ENCODE measurements at places on chromosomes 11 and 22.
A peak's percentile ranks its signal among the peaks of the same experiment; 100 is the strongest.

DNA sequence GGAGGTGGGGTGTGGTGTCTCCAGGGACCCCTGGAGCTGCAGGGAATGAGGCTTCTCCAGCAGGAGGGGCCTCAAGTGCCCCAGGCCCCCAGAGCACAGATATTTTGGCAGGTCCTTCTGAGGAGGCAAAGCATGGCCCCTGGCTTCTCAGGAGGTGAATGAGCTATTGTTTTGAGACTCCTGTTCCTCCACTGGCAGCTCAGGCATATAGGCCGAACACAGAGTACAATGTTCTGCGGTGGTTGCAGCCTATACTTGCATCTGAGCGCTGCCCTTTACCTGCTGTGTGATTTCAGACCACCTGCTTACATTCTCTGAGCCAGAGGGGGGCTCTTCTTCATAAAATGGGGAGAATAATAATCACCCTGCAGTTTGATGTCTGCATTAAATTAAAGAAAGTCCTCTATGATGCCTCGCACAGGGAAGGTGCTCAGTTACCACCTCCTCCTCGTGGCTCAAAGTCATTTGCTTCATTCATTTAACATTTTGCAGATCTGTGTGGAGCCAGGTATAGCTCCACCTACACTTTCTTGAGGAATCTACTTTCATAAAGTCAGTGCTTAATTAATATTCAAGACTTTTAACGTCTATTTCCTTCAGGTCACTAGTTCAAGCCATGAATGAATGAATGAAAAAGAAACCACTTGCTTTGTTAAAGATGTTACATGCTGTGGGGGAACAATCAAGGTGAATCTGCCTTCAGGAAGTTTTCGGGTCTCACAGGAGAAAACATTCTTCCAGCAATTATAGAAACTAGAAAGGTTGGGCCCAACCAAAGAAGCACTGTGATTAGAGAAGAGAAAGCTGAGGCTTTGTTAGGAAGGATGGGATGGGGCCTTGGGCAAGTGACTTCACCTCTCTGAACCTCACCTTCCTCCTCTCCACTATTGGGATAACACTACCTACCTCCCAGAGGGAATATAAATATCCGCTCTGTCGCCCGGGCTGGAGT lies 68.4 kb downstream of the ADAMTS15 start:
- no peak for DNase-seq

DNA sequence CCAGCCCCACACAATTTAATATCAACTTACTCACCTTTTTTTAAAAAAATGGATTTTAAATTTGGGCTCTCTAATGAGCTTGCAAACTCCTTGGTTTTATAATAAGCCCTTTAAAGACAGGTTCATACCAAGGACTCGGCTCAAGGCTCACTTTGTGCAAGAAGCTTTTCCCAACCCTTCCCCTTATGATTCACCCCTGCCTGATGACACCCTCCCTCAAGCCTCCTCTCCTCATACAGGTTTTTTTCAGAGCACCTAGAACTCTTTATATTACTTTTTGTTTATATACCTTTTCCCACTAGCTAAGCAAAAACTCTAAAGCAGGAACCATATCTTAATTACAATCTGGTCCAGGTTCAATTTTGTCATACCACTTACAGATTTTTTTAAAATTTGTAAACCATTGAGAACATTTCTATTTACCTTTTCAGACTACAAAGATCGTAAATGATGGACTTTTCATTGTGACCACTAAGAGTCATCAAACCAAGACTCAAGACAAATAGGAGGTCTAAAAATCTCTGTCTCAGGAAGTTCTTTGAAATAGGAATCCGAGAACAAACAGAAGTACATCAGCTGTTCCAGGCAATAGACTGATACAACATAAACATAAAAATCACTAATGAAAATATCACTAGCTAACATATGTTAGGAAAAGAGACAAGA lies 13.1 kb upstream of the EXPH5 start:
- no peak for DNase-seq

DNA sequence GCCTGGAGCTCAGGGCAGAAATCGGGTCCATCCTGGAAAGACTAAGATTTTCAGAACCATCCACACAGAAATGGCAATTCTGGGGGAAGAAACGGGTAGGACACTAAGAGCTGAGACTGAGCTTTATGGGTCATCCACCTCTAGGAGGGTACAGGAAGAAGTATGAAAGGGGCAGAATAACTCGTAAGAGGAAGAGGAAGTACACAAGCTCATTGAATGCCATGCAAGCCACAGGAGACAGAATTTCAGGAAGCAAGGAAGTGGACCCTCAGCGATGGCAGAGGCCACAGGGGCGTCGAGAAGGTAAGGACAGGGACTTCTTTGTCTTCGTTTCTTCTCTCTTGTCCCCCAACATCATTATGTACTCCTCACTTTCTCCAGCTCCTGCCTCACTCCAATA lies 169.6 kb downstream of the MAML2 start:
- DNase-seq: no peak

GRCh38 chr11:101061606-101062005 lies 68.0 kb downstream of the PGR start:
- DNase-seq: no peak

- no peak for DNase-seq
Observed at GRCh38 chr11:122293296-122294023, 177.4 kb upstream of the BLID start.

DNA sequence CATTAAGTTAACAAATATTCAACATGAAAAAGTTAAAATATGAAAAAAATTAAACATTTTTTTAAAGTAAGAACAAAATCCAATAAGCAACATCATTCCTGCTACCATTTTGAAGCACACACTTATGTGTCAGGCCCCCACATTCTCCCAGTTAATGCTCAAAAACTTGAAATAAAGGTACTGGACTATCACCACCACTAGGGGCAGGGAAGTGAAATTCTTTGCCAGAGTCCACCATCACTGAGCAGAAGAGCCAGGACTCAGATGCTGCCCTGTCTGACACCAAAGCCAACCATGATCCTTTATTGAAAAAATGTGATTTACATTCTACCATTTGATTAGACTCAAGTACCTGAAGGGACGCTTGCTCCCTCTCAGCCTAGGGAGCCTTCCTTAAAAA lies 39.1 kb downstream of the PITPNB start:
- DNase-seq: peak; percentile 57

GRCh38 chr11:29131055-29131454 lies 885.8 kb downstream of the KCNA4 start:
- no peak for DNase-seq

DNA sequence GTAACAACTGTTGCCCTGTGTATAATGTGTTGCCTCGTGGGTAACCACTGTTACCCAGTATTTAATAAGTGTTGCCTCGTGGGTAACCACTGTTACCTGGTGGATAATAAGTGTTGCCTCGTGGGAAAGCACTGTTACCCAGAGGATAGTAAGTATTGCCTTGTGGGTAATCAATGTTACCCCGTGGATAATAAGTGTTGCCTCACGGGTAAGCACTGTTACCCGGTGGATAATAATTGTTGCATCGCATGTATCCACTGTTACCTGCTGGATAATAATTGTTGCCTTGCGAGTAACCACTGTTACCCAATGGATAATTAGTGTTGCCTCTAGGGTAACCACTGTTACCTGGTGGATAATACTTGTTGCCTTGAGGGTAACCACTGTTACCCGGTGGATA lies 17.1 kb upstream of the NXPE4 start:
- no peak for DNase-seq
